ENCODE measurements at places on chromosomes 1 and 21.

- no peak for DNase-seq
Observed at GRCh38 chr1:118257946-118258345, 72.9 kb upstream of the SPAG17 start.

DNA sequence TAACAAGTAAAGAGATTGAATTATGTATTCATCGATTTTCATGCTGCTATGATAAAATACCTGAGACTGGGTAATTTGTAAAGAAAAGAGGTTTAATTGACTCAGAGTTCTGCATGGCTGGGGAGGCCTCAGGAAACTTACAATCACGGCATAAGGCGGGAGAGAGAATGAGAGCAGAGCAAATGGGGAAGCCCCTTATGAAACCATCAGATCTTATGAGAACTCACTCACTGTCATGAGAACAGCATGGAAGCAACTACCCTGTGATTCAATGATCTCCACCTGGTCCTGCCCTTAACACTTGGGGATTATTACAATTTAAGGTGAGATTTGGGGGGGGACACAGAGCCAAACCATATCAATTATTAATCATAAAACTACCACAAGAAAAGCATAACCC, 3.3 kb upstream of the GBP3 start:
- no peak for DNase-seq

DNA sequence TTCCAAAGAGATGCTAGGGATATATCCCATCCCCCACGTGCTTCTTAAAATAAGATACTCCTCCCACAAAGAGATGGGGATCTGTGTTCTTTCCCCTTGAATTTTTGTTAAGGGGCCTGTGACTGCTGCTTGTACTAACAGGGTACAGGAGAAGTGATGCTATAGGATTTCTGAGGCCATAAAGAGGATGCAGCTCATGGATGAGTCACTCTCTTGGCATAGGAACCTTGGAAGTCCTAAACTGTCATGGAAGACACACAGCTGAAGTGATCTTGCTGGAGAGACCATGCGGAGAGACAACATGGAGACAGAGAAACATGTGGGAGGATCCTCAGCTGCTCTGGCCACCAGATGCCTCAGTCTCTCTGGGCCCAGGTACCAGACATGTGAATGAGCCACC, 157.2 kb downstream of the S1PR1 start:
- DNase-seq, result no peak

DNA sequence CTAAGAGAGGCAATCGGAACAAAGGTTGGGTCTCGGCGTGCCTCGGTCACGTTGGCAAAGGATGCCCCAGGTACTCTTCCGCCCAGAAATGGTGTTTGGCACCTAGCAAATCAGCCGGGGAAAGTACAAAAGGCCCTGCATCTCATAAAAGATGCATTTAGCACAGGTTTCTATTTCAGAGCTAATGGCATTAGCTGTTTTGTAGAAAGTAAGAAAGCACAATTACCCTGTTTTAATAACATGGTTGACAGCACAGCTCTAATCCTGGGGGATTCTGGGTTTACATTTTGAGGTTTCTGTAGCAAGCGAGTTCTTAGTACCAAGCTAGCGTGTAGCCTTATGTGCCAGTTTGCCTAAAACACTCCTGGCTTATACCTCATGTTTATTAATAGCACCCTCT, 178.5 kb downstream of the PRDM2 start:
- DNase-seq, result no peak

All from substantia nigra (tissue), 51 donors.